ENCODE measurements at places on chromosomes 13 and 19.

- no peak for DNase-seq
Observed at GRCh38 chr19:28359431-28360414, 853.2 kb downstream of the UQCRFS1 start.

DNA sequence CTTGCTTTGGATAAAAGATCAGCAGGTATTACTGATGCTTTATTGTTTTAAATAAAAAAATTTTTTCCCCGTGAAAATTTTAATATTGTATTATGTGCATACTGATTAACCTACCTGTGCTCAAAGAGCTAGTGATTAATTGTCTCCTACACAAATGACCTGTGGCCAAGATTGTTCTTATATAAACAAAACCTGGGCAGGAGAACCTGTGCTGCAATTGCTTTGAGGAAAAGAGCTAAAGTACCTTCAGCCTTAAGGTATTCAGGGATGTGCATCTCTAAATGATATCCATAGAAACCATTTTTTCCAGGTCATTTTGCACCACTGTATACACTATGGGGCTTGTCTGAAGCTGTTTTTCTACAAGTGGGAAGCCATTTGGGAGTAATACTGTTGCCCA lies 1.2 kb downstream of the FRY start:
- no peak for DNase-seq

DNA sequence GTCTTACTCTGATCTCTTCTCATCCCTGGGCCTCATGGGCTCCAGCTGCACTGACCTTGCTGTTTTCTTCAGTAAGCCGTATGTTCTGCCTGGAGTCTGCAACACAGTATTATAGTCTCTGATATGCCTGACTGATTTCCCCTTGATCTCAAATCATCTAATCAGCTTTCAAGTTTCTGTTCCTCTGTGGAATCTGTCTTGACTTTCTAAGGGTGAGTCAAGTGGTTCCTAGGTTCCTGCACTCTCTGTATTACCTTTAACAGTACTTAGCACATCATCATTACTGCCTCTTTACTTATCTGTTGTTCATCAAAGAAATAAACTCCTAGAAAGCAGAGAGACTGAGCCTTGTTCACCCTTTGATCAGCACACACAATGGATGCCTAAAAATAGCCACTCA lies 350.7 kb downstream of the LMO7 start:
- DNase-seq, result no peak

- peak; percentile 4 for DNase-seq
Observed at GRCh38 chr19:21202865-21203494, 61.1 kb downstream of the ZNF431 start.

DNA sequence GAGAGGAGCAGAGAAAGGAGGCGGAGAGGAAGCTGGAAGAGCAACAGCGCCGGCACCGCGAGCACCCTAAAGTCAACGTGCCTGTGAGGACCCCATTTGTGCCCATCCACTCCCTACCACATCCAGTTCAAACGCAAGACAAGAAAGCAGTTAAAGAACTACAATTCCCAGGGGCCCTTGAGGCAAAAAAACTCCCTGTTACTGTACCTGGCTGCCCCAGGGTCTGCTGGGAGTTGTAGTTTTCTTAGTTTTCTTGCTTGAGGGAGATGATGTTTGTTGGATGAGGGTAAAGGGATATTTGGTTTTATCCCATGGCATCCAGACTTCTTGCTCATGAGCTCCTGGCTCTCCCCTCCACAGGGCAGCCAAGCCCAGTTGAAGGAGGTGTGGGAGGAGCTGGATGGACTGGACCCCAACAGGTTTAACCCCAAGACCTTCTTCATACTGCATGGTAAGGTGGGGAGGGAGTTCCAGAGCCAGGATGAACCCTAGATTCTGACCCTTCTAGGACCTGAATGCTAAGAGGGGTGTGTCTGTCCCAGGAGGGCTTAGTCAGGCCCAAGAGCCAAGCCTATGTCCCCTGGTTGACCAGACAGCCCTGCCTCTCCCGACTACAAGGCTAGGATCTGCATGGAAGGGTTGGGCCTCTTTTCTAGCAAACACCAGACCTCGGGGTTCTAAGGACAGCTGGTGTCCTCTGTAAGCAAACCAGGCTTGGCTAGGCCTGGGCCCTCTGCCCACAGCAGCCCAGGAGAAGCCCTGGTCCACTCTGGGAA lies 13.2 kb downstream of the NUCB1 start:
- no peak for DNase-seq

- DNase-seq, result no peak
Observed at GRCh38 chr13:41015920-41016319, 3.2 kb downstream of the ELF1 start.

- DNase-seq, result no peak
Observed at GRCh38 chr13:44299152-44299943, 74.3 kb upstream of the SERP2 start.

DNA sequence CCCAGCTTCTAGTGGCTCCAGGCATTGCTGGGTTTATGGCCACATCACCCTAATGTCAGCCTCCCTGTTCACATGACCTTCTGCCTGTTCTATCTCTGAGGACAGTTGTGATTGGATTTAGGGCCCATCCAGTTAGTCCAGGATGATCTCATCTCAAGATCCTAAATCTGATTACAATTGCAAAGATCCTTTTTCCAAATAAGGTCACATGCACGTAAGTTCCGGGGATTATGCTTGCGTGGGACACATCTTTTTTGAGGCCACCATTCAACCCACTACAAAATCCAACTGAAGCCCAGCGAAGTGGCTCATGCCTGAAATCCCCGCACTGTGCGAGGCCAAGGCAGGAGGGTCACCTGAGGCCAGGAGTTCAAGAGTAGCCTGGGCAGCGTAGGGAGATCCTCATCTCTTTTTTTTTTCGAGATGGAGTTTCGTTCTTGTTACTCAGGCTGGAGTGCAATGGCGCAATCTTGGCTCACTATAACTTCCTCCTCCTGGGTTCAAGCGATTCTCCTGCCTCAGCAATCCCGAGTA lies 12.3 kb downstream of the PLD3 start:
- no peak for DNase-seq

GRCh38 chr13:93670866-93671265 lies 444.3 kb downstream of the GPC6 start:
- DNase-seq, result no peak

- no peak for DNase-seq
Observed at GRCh38 chr13:23609414-23609760, 39.2 kb downstream of the TNFRSF19 start.

GRCh38 chr13:54758795-54759194 lies 1730.2 kb downstream of the OLFM4 start:
- no peak for DNase-seq

DNA sequence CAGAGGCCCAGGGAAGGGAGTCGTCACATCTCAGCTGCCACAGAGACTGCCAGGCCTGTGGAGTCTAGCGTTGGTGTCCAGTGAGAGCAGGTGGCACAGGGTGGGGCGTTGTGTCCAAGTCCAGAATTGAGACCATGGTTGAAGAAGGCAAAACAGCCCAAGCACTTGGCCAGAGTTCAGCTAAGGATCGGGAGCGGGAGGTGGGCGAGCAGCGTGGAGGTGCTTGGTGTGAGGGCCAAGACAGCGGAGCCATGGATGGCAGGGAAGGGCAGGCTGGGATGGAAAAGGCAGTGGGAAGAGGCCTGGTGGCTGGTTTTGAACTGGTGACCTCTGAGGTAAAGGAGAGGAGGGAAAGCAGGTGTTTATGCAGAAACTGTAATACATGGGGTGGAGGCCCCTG lies 8.0 kb downstream of the IGFLR1 start:
- DNase-seq, result no peak

All from stimulated activated CD4-positive, alpha-beta T cell treated with anti-CD3 and anti-CD28 coated beads, Interleukin-2, amount 100 ng/mL, for 24 hours (primary cell).